SW 1271 (cell line): ENCODE measurements at places on chromosomes 16 and 17.

DNA sequence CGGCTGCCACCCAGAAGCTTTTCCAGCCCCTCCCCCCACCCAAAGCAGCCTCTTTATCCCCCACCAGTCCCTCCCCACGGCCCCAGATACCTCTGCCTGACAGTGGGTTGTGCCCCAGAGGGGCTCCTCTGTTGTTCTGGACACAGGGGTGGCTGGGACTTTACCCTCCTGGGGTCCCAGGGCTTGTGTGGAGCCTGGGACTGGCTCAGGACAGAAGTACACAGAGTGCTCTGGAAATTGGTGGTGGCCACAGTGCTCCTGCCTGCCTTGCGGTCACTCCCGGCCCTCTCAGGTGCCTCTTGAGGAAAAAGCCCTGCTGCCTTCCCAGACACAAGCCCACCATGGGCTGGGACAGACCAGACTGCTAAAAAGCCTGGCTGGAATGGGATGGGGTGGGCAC is 68.2 kb downstream of the RAB11FIP4 start:
- no peak for DNase-seq

GRCh38 chr16:11151156-11151884 is 104.7 kb downstream of the SOCS1 start:
- DNase-seq, result no peak

DNA sequence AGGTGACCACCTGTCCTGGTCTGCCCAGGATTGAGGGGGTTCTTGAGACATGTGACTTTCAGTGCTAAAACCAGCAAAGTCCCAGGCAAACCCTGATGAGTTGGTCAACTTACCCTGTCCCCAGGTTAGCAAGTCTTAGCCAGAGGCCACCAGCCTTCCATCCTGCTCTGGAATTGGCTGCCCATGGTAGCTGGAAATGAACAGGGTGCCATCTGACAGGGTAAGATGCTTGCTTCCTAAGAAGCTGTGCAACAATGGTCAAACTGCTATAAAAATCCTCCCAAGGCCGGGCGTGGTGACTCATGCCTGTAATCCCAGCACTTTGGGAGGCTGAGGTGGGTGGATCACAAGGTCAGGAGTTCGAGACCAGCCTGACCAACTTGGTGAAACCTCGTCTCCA is 22.8 kb upstream of the MTMR4 start:
- DNase-seq, result no peak

DNA sequence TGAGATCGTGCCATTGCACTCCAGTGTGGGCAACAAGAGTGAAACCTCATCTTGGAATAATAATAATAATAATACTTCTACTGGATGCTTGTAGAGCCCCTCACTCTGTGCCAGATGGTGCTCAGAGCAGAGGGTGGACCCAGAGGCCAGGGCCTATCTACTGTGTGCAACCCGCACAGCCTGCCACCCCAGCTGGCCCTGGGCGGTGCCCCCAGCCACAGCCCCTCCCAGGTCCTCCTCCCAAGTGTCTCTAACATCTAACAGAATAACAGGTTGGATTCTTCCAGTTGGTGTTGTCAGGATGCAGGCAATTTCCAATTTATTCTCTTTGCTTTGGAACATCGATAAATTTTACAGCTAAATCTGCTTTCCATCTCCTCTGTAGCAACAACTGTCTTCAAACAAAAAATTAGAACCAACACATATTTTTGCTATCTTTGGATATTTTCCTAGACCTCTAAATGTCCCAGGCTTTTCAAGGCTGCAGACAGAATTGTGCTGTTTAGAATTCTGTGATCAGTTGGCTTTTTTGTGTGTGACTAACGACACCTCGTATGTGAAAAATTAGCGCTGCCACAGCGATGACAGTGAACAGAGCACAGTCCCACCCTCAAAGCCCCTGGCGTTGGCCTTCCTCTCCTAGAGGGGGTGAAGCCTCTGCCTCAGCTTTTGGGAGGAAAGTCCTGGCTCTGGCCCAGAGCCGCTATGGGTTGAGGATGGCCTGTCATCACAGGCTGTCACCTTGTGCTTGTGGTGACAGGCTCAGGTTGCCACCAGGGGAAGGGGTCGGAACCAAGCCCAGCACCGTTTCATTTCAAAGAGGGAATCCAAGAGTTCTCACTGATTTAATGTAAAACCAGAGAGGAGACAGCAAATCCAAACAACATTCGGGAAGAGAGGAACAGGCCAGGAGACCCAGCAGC is 7.6 kb upstream of the EVPL start:
- DNase-seq, result no peak

DNA sequence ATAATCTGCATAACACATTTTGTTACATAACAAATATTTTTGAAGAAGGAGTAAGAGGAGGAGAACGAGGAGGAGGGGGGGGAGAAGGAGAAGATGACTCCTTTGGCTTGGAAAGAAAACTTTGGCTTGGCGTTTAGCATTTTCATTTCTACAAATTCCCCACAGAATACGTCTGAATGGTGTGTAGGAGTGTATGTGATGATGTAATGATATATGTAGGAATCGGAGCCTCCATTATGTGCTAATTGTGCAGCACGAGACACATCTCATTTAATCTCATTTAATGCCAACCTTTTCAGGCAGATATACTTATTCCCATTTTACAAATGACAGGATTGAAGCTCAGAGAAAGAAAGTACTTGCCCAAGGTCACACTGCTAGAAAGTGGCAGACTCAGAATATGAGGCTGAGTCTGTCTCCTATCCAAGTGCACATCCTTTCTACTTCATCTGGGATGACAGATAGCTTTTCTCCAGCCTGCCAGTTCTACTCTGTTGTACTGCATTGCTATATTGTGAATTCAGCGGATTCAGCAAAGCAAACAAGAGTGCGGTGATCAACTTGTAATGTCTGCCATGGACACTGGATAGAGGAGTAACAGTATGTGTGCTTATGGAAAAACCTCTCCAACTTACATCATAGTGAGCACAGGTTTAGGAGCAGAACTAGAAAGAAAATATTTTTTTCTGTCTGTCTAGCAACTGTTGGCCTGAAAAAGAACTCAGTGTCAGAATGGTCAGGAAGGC is 10.4 kb upstream of the SLC47A2 start:
- DNase-seq, result no peak

DNA sequence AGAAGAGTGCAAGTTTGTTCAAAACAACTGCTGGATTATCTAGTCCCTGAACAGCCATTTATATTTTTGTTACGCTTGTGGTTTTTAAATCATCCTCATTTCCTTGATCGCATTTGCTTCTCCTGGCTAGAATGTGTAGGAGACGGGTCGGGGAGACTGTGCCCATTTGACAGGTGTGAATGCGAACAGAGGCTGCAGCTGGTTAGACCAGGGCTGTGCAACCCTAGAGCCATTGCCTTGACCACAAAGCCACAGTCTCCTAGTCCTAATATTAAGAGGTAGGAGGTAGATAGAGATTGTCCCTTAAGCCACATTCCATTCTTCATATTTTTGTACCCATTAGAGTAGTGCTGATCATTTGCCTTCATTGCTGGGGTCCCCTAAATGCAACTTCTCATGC is 639.1 kb downstream of the WWOX start:
- DNase-seq, result no peak

GRCh38 chr17:61619493-61619892 is 28.5 kb upstream of the NACA2 start:
- no peak for DNase-seq

DNA sequence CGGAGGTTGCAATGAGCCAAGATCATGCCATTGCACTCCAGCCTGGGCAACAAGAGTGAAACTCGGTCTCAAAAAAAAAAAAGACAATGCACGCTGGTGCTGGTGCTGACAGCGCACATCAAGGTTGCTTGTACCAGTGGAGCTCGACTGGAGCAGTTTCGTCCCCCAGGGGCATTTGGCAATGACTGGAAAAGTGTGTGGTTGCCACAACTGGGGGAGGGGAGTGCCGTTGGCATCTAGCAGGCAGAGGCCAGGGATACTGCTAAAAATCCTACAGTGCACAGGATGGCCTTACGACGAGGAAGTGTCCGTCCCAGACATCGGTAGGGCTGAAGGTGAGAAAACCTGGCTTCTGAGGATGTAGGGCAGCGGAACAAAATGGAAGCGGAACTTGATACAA is 2.4 kb downstream of the MEAK7 start:
- no peak for DNase-seq

GRCh38 chr17:73278465-73279453 is 17.1 kb upstream of the CPSF4L start:
- DNase-seq, result no peak

GRCh38 chr17:28946239-28946638 is 5.1 kb downstream of the PHF12 start:
- no peak for DNase-seq

DNA sequence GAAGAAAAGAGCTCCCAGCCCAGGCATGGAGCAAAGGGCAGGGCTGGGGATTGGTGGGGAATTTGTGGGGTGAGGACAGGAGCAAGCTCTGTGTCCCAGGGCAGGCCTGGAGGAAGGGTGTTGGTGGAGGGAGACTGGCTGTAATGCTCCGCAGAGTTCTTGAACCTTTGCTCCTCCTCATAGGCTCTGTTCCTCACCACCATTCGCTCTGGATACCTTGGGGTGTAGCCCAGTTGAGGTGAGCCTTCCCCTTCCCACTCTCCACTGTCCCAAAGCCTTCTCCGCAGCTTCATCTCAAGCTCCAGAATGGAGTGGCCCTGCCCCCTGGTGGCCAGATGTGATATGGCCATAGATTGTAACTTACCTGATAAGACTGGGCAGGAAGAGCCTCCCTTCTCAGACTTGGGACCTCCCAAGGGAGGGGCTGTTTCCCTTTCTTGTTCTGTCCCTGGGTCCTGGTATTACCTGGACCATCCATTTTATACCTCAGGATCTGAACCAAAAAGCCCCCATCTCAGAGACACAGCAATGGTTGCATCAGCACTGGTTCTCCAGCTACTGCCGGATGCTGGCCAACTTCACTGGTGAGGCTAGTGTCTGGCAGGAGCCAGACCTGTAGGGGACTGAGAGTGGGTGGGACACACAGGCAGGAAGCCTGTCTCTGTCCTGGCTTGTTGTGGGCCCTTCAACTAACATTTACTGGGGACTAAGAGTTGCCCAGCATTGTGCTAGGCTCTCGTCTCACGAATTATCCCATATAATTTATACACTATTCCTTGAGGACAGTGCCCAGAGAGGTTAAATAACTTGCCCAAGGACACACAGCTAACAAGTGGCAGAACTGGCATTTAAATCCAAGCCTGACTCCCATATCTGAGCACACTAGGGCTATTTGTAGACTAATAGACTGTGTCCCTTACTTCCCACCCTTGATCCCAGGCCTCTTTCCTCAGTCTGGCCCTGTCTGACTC is 19.1 kb upstream of the STAC2 start:
- DNase-seq, result peak; percentile 31

DNA sequence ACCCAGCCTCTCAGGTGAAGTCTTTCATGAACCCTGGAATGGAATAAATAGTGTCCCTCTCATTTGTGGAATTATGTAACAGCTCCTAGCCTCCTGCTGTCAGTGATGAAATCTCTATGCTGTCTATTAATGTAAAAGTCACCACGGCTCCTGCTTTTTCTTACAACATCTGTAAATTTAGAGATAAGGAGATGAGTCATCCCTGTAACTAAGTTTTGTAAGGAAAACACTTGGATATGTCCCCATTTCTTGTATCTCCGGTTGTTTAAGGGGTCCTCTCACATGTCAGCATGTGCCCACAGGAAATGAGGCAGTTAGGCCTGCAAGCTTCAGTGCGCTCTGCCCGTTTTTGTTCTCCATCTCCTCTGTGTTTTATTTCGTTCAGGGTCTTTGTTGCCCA is 2.8 kb upstream of the NAT9 start:
- no peak for DNase-seq

- peak; percentile 15 for DNase-seq
These were observed 345 bp downstream of the EMC8 start for GRCh38 chr16:85798901-85799496.

- DNase-seq, result no peak
These were observed 17.7 kb upstream of the KCTD5 start for GRCh38 chr16:2664574-2664982.

- no peak for DNase-seq
These were observed 181.1 kb downstream of the CHD9 start for GRCh38 chr16:53235851-53236250.
